ENCODE measurements at places on chromosomes 6 and 20.

- no peak for DNase-seq
Measured at GRCh38 chr6:104828478-104828877, 31.2 kb downstream of the HACE1 start.

GRCh38 chr20:37990571-37991151, 42.6 kb downstream of the TTI1 start:
- DNase-seq: no peak

GRCh38 chr6:35493307-35493983, 3.4 kb downstream of the TEAD3 start:
- no peak for DNase-seq

DNA sequence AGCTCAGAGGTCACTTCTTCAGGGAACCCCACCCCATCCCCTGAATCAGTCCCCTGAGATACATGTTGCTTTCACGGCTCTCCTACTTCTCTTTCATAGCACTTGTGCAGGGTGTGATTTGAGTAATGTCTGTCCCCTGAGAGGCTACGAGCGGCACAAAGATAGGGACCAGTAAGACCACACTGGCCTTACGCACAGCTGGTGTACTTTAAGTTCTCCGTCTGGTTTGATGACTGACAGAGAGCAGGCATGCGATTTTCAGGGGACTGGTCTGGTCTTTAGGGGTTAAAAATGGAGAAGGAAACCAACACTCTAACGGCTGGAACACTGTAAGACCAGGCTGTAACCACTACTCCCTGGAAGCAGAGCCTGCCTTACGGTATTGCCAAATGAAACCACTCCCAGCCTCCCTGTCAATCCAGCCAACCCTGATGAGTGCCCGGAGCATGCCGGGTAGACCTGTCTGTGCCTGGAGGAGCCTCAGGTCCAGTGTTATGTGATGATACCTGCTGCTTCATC, 47.1 kb downstream of the ELMO2 start:
- DNase-seq: no peak

- no peak for DNase-seq
Measured at GRCh38 chr6:30562470-30563425, 5.7 kb downstream of the PRR3 start.

DNA sequence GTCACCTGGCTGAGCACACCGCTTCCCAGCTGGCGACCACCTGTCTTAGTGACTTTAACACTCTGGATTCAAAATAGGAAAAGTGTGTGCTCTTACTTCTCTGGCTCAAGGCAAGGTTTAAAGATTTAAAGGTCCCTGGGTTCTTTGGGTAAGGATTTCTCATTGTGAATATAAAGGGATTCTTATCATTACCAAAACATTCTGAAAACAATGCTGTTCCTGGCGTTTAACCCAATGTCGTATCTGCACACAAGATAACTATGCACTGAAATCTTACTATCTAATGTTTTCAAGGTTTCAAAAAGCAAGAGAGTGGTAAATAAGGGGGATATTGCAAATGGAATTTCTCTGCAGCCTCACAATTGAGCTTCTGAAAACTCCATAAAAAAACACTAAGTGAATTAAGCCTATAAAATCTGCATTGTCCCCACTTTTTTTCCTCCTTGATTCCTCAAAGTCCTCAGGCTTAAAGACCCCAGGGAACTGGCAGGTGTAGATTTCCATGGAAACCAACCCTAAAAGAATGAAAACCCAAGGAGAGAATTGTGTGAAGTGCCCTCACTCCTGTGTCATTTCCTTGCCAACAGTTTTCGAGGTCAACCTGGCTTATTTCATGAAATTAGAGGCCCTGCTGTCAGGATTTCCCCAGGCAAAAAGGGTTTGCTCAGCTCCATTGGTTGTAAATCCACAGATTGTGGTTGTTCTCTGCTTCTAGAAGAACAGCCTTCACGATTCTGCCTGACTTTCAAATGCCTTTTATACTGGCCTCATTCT, 44.0 kb downstream of the BMP2 start:
- no peak for DNase-seq

Data from CD4-positive, CD25-positive, alpha-beta regulatory T cell (primary cell).